AG09319 (cell line): ENCODE measurements at places on chromosomes 7 and 10.
A peak's percentile ranks its signal among the peaks of the same experiment; 100 is the strongest.

GRCh38 chr7:25448301-25448700 is 220.0 kb upstream of the NPVF start:
- no peak for DNase-seq

DNA sequence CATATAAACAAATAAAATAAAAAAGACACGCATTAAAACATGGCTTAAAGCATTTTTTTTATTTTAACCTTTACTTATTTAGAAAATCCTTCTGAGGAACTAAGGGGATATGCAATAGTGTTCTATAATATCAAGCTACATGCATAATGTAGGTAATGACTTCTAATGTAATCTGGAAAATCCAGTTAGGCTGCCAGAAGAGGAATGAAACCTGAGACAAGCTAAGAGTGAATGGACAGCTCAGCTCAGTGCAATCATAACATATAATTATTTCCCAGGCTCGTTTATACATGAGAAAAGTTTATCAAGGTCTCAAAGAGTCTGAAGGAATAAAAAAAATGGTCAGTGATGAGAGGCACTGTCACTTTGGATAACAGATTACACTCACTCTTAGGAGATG is 649.0 kb upstream of the PCDH15 start:
- no peak for DNase-seq

- no peak for DNase-seq
Observed at GRCh38 chr10:125662584-125662983, 20.4 kb downstream of the TEX36 start.

- DNase-seq = no peak
Observed at GRCh38 chr7:1557771-1558170, 1.8 kb upstream of the TMEM184A start.

- peak; percentile 27 for DNase-seq
Observed at GRCh38 chr7:131365838-131366237, 38.2 kb downstream of the MKLN1 start.

- DNase-seq = no peak
Observed at GRCh38 chr10:109887243-109887642, 36.1 kb downstream of the XPNPEP1 start.

DNA sequence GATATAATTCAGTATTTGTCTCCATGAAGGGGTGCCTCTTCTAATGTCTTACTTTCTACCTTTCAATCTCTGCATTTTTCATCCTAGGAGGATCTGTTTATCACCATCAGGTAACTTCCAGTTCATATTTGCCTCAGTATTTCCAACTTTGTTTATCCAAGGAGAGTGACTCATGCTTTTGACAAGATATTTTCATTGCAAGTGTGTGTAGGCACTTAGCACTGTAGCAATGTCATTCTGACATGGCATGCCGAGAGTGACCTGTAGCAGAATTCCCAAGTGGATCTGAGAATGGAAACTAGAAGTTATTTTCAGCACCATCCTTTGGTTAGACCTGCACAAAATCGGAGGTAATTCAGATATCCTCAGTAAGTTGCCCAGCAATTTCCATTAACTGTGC is 129.9 kb downstream of the INHBA start:
- no peak for DNase-seq

DNA sequence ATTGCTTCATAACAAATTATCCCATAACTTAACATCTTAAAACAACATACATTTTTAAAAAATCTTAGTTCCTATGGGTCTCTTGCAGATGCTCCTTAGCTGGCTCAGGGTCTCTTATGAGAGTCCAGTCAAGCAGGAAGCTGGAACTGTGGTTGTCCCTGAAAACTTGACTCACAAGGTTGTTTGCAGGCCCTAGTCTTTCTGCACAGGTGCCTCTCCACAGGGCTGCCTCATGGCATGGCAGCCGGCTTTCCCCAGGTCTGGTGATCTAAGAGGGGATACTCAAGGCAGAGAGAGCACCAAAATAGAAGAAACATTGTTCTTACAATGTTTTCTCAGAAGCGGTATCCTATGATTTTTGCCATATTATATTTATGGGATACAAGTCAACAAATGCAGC is 127.1 kb downstream of the CDK14 start:
- DNase-seq = no peak

GRCh38 chr10:30378201-30378995 is 29.3 kb upstream of the MTPAP start:
- DNase-seq = no peak

GRCh38 chr10:34183016-34183796 is 631.9 kb downstream of the PARD3 start:
- no peak for DNase-seq

DNA sequence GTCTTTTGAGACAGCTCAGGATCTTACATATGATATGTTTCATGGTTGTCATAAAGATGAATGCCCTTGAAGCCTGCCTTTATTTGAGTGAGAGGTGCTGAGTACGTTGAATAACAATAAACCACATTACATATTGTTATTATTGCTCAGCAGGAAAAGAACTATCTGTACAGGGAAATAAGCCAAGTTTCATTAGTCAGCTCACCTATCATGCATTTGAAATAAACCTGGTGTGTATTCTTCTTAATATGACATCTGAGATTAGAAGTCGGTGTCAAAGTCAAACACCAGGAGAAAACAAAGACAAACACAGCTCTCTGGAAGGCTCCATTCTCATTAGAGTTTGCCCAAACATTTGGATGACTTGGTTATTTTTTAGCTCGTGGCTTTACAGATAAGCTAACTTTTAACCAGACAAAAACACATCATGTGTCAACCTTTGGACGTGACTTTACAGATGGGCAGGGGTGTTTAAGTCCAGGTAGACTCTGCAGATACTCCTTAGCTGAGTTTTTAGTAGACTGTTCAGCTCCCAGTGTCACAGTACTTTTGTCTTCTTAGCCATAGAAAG is 71.2 kb upstream of the AOAH start:
- no peak for DNase-seq

GRCh38 chr7:40546616-40547501 is 412.1 kb downstream of the SUGCT start:
- no peak for DNase-seq

GRCh38 chr7:127317447-127317961 is 64.8 kb upstream of the GRM8 start:
- no peak for DNase-seq

GRCh38 chr7:613442-614140 is 93.9 kb upstream of the PDGFA start:
- DNase-seq = no peak

DNA sequence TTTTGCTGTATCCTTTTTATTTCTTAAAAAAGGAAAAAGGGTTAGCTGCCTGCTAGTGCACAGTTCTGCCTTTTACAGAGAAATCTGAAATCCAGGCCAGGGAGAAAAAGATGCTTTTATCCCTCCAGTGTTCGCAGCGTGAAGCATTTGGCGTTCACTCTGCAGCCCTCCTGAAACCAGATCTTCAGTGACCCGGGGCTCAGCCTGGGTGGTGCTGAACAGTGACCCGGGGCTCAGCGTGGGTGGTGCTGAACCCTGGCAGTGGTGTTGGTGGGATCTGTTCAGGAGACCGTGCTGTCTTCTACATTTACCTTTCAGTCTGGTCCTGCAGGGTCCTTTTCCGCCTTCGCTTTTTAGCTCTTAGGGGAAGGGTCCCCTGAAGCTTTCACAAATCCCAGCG is 164.7 kb upstream of the KLF6 start:
- DNase-seq = no peak

DNA sequence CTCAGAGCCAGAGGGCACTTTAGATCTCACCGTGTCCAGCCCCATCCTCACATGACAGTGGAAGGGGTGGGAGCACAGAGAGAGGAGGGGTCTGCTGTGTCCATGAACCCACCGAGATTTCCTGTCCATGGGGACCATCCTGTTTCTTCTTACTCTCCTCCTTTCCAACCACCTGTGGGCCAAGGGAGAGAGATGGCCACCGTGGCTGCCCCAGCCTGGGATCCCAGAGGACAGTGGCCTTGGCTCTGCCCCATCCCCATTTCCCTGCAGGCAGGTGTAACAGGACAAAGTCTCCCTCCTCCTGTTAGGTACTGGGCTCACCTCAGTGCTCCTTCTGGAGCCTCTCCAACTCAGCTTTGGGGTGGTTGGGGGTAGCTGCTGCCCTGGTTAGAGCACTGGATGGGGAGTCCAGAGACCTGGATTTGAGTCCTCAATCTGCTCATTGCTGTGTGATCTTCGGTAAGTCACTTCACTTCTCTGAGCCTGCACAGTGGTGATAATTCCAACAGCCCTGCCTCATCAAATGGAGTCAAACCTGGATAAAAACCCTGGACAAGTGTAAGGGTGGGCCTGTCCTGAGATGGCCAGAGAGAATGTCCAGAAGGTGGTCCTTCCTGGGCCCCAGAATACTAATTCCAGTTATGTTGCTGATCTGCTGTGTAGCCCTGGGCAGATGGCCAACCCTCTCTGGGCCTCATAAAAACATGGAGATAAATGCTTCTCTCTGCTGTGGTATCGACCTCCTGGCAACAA is 17.8 kb upstream of the PCBD1 start:
- no peak for DNase-seq

- no peak for DNase-seq
Observed at GRCh38 chr7:45574416-45574668, 174 bp downstream of the ADCY1 start.

DNA sequence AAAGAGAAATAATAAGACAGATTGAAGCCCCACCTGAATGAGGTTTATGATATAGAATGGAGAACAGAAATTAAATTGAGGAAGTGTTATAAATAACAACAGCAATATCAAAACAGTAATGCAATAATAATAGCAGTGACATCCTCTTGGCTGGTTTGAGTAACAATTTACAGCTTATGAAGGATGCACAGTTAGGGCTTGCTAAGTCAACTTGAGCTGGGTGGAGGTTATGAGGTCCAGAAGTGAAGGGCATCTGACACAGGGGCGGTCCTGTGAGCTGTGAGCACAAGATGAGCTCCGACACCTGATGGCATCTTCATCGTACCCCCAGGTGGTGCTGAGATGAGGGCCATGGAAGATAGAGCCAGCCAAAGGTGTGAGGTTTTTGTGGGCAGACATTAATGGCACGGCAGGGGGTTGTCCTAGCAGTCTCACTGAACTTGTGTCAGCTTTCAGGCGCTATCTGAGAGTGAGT is 30.5 kb downstream of the ARHGAP22 start:
- no peak for DNase-seq

DNA sequence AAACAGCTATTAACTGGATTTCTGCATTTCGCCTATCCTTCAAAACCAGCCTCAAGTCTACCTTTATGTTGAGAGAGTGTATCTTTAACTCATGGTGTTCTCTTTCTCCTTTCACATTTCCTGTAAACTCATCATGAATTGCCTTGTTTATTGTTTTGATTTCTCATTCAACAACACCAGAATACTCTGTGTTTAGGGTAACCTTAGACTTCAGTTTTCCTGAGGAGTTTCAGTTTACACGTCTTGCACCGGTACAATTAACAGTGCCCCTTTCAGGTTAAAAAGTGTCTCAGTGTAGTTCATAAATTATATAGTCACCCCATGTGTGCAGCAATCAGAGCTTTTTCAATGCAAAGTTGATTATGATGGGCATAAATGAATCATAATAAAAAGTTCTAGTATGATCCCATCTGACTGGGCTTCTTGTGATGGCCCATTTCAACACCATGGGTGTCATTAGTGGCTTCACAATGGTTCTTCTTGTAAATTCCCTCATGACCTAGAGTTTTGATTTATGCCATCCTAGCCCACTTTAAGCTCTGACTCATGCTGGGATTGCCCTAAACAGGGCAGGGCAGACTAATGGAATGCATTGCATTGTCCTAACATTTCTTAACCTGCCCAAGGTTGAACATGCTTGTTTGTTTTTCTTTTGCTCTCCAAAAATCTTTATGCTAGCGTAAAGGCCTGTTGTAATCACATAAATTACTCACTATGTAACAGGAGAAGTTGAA is 22.0 kb downstream of the ITGB8 start:
- DNase-seq = no peak

DNA sequence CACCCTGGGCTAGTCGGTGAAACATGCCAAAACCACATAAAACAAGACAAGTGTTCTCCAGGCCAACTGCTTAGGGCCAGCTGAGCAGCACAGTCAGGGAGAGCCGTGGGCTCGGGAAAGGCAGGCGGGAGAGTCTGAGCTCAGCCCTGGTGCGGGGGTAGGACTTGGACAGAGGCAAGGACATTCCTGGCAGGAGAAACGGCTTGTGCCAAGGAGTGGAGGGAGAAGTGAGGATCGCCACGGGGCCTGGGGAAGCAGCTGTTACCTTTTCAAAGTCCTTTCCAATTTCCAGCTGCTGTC is 4.2 kb downstream of the ELN start:
- DNase-seq = peak; percentile 69

GRCh38 chr10:27052656-27053055 is 47.6 kb downstream of the ANKRD26 start:
- DNase-seq = no peak

DNA sequence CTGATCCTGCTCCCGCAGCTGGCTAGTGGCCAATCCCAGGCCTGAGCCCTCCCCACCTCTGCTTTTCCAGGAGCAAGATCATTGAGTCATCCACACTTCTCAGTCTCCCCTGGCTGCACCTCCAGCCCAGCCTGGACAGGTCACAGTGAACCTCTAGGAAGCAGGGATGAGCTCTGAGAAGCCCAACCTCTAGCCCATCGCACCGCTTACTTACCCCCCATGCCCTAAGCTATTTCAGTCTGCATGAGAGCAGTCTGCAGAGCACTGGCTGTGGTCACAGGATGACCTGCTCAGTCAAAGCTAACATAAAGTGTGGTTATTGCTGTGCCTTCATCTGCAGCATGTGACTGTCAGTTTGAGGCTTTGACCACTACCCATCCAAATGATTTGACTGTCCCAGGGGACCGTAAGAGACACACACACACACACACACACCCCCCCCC is 129.2 kb downstream of the SORBS1 start:
- no peak for DNase-seq

GRCh38 chr7:110940756-110941155 is 150.2 kb upstream of the LRRN3 start:
- no peak for DNase-seq

DNA sequence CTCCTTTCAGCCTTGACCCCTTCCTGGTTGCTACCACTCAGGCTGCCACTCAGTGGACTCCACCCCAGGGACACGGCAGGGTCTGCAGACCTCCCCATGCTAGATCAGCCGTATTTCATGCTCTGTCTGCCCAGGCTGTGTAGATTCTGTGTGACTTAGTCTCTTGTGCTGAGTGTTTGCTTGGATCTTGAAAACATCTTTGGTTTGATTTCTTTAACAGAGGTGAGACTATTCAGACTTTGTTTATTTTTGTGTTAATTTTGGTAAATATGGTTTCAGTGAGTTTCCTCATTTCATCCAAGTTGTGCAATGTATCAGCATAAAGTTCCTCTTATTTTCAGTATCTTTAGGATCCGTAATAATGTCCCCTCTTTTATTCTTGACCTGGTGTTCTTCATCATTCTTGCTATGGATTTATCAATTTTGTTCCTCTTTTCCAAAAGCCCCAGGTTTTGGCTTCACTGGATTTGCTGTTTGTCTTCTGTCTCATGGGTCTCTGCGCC is 21.2 kb upstream of the PWWP2B start:
- DNase-seq = no peak
